NCI-H226 (cell line): ENCODE measurements at places on chromosomes 5 and 9.

DNA sequence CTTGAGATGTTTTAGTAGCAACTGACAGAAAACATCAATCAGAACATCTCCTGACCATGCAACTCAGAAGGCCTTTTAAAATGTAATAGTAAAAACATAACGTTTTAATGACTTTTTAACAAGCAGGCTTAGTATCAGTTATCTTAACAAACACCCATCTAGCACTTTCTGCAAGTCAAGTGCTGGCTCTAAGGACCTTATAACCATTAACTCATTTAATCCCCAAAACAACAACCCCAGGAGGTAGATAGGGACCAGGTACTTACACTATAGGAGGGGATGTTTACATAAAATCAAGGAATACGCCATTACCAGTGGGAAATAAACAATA lies 41.8 kb downstream of the ROR2 start:
- DNase-seq: no peak

DNA sequence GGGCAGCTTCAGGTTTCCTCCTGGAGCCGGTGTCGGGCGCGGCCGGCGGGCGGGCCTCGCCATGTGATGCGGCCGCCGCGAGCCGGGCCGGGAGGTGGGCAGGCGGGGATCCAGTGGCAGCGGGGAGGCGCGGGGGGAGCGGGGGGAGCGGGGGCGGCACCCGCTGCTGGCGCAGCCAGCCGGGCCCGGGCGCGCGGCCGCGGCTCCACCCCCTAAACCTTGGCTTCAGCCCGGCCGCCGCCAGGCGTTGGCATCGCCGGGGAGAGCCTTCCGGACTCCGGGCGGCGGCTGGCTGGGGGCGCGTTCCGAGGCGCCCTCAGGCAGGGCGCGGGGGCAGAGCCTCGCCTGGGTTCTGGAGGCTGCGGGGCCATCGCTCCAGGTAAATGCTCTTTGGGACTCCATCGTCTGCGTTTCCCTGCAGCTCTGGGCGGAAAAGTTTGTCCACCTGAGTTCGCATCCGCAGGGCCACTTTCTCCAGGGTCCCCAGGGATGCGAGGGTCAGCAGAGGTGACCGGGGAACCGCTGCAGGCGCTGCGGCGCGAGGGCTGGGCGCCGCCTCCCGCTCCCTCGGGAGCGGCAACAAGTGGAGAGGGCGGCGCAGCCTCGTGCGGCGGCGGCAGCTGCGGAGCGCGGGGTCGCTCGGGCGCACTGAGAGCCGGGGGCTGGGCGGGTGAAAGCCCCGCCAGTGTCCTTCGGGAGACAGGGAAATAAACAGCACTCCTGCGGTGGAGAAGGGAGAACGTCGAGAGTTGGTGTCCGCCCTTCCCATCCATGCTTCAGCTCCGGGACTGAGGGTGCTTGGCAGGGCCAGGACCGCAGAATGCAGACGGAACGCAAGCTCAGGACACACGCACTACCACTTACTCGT lies at the start of gene ARHGEF28:
TSS of gene ARHGEF28 (plus strand) at position 253 of the 868 bp plus-strand sequence. CDS start 58,656 bp downstream, outside the sequence.
- DNase-seq: peak; percentile 76

DNA sequence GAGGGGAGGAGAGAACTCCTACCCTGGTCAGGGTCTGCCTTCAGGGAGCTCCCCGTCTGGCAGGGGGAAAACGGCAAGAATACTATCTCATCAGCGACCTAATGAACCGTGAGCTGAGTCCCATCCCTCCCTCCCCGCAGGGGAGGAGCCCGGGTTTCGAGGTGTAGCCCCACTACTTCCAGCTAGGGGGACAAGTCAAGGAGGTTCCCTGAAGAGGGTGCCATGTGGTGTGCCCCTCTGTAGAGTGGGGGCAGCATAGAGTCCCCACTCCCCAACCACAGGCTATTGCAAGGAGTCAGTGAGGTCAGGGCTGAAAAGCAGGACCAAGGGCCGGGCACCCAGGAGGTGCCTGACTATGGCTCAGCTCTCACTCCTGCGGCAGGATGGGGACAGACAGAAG lies 50.9 kb upstream of the RXRA start:
- no peak for DNase-seq

GRCh38 chr9:133354766-133355165 lies 1.5 kb downstream of the SURF1 start:
- DNase-seq: no peak

DNA sequence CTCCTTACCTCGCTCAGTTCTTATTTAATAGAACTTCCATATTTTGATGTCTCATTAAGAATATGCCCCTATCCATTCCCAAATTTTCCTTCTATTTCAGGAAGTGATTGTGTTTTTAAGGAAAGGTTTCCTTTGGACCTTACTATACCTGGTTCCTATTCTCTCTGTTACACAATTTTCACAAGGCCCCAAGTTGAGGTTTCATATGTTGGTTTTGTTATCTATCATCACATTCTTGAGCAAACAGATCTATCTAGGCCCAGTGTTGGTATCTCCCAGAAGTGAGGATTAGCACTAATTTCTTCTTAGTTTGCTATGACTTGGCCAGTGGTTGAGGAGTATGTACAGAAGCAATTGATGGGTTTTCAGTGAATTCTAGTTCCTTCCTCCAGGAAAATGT lies 41.5 kb downstream of the ALG2 start:
- DNase-seq: no peak

- DNase-seq: no peak
Measured at GRCh38 chr5:149614034-149614907, 33.0 kb downstream of the ARHGEF37 start.

- DNase-seq: peak; percentile 74
Measured at GRCh38 chr9:112059966-112060320, 115.2 kb downstream of the SUSD1 start.

DNA sequence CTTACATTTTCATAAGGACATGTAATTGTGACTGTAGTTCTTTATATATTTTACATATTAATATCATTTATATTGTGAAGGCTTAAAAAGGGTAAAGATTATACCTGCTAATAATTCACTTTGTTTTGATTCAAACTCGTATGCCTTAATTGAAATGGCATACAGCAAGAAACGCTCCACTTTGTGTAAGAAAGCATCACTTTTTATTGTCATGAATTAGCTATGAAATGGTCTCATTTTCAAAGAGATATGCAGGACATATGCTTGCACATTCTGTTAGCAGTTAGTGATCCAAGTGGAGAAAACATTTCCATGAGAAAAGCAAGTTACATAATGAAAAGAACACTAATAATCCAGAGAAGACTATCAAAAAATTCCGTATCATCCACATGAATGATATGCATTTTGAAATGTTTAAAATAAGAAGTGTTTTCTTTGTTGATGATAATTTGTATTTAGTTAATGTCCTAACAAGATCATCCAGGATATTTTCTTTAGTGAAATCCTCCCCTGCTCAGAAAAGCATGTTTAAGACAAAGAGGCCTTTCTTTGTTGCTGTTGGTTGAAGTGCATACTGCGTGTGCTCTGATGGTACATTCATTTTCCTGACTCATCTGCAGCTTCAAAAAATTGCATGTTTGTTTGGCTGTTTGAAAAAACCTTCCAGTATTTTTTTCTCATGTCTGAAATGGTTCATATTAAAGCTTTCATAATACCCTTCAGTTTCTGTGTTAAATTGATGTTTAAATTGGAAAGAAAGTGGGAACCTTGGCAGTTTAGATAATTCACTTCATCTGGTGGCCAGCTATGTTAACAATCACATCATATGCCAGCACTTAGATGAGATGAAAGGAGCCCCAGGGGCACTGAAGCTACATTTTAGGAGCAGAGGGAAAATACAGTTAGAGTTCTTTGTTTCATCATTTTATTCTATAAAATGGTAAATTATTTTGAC lies 242.2 kb downstream of the CSNK1G3 start:
- no peak for DNase-seq

DNA sequence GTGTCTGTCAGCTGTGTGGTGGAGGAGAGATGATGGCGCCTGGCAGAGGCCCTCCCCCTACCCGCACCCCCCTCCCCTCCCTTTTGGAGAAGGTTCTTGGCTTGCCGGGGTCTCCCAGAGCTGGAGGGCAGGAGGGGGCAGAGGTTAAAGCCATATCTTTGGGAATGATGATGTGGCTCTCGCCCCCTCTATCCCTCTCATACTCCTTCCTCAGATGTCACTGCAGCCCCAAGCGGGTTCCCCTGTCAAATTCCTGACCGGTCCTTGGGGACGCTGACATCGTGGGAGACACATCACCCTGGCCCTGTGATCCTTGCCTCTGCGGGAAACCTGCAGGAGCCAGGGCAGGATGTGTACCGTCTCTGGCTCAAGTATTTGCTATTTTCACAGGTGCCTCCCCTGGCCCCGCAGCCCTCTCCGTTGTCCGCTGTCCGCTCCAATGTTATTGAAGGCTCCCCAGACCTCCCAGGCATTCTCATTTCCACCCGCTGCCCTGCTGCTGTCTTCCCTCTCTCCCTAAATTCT lies 109.5 kb downstream of the FOXD1 start:
- DNase-seq: no peak

- DNase-seq: no peak
Measured at GRCh38 chr5:472076-472655, 29.2 kb downstream of the EXOC3 start.

DNA sequence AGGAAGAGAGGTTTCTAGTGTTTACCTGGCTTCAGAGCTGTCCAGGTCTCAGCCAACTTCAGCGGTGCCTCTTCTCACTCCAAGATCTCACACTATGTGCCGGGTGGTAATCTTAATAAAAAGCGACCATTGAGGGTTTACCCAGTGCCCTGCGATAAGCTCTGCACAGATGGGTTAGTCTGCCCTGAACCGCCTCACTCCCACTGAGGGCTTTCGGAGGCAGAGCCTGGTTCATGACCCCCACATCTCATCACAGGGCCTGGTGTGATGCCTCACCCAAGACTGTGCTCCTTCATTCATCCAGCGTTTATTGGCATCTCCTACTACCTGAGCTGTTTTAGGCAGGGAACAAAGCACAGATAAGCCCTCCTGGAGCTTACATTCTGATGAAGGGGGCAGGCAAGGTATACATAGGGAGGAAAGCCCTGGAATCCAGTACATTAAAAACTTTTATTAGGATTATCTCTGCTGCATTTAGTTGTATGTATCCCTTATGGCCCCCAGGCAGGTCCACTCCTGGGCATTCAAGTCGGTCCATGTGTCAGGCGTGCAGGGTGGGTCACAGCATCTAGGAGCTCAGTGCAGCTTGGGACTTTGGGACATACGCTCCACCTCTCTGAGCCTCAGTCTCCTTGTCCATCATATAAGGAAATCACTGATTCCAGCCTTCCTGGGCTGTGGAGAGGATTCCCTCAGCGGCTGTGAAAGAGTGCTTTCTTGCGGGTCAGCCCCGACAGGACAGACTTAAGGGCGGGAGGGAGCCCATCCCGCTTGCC lies 613 bp upstream of the COL15A1 start:
- no peak for DNase-seq

DNA sequence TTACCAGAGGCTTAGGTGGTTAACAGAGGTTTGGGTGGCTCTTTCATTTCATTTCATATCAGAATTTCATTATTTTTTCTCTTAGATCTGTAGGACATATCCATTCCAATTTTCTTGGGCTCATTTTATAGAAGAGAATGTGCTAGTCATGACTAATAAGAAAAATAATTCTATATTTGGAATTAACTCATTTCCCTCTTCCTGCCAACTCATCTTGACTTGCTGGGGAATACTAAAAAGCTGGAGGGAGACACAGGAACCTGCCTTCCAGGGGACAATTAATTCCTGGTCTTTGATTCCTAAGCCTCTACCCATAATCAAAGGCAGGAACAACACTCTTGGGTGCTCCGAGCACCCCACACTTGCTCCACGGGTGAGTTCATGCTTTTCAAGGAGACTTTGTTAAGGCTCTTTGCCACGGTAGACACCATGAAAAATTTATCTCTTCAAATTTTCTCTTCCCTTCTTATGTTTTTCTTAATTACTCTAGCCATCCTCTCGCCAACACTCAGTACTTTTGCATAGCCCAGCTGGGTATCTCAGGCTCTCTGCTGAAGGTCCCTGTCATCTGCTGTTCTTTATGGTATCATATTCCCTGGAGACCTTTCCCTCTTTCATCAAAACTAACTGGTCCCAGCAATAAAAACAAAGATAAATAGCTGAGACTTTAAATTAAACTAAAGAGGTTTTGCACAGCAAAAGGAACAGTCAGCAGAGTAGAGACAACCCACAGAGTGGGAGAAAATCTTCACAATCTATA lies 273.9 kb downstream of the NPR3 start:
- DNase-seq: no peak

DNA sequence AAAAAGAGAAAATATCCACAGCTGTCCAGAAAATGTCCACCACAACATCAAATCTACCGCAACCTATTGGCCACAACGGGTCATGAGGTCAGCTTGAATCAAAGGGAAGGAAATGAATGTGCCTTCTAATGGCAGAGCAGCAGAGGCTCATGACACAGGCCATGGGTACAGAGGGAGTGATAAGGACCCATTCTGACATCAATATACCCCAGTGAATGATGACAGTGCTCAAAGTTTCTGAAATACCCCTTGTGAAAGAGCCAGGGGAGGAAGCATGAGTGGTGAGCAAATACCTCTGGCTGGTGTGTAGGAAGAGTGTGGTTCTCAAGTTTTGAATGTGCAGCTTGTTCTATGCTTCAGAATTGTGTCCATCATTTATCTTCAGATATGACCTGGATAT lies 348.2 kb downstream of the IRX1 start:
- DNase-seq: no peak

- DNase-seq: no peak
Measured at GRCh38 chr5:74491586-74491985, 148.9 kb downstream of the ENC1 start.

DNA sequence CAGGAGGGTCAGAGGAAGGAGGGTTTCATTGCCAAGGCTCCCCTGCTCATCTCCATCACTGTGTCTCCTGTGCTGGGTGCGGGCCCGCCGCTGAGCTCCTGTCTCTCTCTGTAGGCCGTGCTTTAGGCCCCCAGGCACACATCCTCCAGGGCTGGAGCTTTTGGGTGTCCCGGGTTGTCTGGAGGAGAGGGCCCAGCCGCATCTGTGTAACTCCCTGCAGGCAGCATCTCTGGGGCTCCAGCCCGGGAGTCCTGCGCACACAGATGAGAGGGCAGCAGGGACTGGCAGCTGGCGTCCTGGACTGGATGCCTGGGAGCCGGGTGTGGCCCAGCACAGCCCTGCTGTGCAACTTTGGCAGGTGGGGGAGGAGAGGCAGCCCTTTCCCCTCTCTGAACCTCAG lies 40.2 kb downstream of the LRSAM1 start:
- DNase-seq: no peak

- DNase-seq: peak; percentile 81
Measured at GRCh38 chr9:30932226-30932625, 1452.2 kb upstream of the ACO1 start.

DNA sequence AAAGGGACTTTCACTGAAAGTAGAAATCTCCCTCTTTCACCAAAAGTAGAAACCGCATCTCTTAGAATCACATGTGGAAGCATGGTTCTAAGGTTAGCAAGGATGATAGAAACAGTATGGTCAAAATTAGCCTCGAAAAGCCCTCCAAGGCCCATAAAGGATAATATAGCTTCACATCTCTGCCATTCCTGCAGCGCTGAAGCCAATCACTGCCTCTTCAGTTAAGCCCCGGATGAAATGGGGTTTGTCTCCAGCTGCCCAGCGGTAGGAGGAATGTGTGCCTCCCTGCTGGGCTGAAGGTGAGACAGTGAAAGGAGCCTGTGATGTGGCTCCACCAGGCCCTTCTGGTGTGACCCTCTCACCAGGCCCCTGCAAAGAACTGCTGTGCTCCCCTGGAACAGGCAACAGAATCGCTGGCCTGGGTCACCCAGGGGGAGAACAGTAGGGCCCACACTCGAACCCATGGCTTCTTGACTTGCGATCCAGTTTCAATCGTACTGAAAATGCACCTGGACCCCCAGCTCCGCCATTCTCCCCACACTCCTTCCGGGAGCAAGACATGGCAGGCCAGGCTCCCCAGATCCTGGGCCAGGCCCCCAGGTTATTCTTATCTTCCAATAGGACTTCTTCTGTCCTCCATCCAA lies 47.2 kb downstream of the CAMK2A start:
- no peak for DNase-seq
